A549 (cell line): ENCODE measurements at places on chromosomes 11 and 22.

DNA sequence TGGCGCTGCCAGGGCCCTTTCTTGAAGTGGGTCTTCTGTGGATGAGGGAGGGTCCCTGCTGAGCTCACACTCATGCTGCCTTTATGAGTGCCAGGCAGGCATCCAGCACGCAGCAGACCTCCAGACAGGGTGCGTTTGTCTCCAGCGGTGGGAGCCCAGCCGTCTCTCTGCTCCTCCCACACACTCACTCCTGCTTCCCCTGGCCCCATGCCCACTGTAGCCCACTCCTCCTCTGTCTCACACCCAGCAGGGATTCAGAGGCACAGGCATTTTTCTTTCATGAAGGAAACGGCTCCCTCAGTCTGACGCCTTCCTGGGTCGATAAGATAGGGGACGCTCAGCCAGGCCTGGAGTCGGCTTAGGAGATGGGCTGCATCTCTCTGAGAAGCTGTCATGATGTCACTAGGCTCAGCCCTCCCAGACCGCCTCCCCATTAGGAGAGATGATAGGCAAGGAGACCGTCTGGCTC is 183.9 kb upstream of the NCAM1 start:
- DNase-seq, result no peak

DNA sequence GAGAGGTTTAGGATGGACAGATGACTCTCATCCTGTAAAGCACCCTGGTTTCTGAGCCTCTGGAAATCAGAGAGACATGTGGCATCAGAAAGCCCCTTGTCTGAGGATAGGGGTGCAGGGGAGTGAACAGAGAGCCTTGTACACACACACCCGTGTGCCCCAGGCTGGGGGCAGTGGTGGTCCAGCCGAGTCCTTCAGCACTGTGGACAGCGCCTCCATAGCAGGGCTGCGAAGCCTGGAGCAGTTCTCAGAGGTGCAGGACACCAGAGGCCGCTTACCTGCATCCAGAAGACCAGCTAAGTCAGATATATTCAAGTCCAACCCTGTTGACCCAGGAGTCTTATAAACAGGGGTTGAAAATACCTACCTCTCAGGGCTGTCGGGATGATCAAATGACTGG is 11.5 kb upstream of the IGSF9B start:
- DNase-seq, result no peak

DNA sequence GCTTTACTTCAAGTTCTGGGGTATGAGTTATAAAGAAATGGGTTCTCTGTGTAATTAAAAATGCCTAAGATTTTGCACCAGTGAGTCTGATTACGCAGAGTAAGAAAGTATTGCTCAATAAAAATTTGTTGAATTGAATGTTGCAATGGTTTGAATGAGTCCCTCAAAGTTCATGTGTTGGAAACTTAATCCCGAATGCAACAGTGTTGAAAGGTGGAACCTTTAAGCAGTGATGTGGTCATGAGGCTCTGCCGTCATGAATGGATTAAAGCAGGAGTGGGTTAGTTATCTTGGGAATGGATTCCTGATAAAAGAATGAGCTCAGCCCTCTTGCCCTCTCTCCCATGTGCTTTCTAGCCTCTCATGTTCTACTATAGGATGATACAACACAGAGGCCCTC is 52.6 kb upstream of the SESN3 start:
- DNase-seq, result no peak

DNA sequence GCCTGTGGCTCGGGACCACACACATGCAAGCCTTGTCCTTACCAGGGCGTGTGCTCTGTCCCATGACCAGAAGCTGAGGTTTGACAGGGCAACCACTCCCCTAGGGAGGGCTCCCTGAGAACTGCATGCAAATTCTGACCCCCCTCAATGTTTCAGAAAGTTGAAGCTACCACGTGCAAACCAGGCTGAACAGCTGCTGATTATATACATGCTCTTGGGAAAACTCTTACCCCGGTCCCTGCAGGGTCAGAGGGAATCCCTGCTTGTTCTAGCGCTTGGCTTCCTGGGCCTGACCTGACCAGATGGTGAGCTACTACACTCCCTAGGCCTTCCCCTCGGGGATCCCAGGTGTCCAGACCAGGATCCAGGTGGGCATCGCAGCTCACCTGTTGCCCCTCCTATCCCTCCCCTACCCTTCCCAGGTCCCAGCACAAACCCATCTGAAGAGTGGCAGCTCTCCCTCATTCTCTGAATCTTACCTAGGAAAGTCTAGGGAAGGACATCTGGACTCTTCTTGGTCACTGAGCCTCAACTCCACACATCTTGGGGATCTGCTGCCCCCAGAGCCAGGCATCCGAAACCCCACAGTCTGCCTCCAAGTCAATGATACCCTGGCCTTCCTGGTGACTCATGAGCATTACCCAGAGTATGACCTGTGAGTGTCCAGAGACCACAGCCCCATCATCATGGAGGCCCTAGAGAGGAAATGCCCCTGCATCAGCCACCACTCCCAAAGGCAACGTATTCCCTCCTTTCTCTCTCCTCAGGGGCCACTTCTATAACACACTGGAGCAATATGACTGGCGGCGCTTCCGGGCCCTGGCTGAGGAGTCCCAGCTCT is 61.5 kb downstream of the BTG4 start:
- DNase-seq, result no peak

- DNase-seq, result no peak
Observed at GRCh38 chr11:73592640-73593039, 5.3 kb downstream of the FAM168A start.

DNA sequence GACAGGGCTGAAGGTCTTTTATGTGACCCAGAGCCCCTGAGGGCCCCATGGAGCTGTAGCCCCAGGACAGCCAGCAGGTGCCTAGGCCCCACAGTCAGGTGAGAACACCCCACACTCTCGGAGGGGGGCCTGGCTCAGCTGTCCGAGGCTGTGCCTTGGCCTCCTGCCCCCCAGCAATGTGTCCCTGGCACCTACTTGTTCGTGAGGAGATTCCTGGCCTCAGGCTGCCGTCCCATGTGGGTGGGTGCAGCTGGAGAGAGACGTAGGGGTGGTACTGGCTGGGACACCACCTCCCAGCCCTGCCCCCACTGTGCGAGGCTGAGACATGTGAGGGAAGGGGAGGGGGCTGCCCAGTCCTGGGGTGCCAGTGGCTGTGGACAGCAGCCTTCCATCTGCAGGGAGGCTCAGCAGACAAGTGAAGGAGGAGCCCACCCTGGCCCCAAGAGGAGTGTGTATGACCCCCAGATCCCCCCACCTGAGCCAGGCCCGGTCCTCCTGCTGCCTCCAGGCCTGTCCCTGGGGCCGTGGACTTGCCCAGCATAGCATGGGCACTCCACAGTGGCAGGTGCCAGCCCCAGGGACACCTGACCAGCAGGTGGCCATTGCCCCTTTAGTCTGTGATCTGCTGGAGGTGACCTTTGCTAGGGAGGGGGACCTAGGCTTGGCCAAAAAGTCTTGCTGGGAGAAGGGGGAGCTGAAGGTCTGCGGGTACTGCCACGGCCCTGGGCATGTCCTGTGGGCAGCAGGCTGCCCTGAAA is 17.0 kb downstream of the IL17REL start:
- DNase-seq, result no peak

- DNase-seq, result no peak
Observed at GRCh38 chr11:14971865-14972580, at the start of gene CALCA. Gene CALCA (minus strand): TSS chr11:14972351. CDS start chr11:14971192, 1,159 bp downstream.

- no peak for DNase-seq
Observed at GRCh38 chr11:96188243-96189006, 154.6 kb downstream of the MAML2 start.

- peak; percentile 65 for DNase-seq
Observed at GRCh38 chr22:39343259-39344045, 6.3 kb upstream of the SYNGR1 start.

GRCh38 chr11:122721964-122722266 is 66.4 kb downstream of the UBASH3B start:
- no peak for DNase-seq

- no peak for DNase-seq
Observed at GRCh38 chr11:113593698-113594308, 112.3 kb downstream of the TMPRSS5 start.

- DNase-seq, result no peak
Observed at GRCh38 chr11:73659961-73660360, 13.6 kb downstream of the PLEKHB1 start.

DNA sequence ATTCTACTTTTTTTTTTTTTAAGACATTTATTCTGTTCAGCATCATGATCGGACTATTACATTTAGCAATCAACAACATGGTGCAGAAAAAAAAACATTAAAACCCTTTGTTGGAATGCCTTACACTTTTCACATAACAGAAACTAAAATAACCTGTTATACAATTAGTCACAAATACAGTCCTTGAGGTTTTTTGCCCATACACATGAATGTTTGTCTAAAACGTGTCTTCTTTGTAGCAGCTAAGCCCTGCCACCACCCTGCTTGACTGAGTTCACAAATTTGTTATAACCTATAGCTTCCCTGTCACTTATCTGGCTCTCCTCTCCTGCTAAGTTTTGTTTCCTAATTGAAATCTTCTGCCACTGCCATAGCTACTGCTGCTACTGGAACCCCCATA is 75.4 kb upstream of the ARHGAP20 start:
- no peak for DNase-seq

DNA sequence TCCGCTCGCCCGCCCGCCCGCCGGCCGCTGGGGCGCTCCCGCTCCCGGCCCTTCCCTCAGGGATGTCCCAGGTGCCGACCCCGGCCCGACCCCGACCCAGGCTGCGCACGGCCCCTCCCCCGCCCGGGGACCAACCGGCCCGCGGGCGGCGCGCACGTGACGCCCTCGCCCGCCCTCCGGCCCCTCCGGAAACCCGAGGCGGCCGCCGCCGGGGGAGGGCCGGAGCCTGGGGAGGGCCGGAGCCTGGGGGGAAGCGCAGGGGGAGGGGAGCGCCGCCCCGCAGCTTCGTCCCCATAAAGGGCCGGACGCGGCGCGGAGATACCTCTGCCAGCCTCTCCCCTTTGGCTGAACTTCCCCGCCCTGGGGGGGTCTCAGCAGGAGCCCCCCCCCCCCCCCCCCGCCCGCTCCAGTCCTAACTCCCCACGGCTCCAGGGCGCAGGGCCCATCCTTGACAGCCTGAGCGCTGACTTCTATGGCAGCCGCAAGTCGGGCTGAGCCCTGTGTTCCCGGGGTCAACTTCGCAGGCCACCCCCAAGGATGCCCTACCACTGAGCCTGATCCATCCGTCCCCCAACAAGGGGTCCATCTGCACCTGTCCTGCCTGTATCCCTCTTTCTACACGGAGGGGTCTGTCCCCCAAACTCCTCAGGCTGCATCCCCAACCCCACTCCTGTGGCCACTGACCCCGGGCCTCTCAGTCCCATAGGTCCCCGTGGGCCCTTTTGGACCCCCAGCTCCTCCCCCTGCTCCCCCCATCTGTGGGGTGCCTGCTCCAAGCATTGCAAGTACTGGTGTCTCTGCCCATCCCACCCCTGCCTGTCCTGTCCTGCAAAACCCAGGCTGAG is at the start of gene MAPK12:
MAPK12 (minus strand) TSS at position 69 of the 845 bp plus-strand sequence. CDS start 174 bp downstream, outside the sequence.
- no peak for DNase-seq

GRCh38 chr22:25364281-25364680 is 144.8 kb downstream of the CRYBB2 start:
- DNase-seq, result no peak

DNA sequence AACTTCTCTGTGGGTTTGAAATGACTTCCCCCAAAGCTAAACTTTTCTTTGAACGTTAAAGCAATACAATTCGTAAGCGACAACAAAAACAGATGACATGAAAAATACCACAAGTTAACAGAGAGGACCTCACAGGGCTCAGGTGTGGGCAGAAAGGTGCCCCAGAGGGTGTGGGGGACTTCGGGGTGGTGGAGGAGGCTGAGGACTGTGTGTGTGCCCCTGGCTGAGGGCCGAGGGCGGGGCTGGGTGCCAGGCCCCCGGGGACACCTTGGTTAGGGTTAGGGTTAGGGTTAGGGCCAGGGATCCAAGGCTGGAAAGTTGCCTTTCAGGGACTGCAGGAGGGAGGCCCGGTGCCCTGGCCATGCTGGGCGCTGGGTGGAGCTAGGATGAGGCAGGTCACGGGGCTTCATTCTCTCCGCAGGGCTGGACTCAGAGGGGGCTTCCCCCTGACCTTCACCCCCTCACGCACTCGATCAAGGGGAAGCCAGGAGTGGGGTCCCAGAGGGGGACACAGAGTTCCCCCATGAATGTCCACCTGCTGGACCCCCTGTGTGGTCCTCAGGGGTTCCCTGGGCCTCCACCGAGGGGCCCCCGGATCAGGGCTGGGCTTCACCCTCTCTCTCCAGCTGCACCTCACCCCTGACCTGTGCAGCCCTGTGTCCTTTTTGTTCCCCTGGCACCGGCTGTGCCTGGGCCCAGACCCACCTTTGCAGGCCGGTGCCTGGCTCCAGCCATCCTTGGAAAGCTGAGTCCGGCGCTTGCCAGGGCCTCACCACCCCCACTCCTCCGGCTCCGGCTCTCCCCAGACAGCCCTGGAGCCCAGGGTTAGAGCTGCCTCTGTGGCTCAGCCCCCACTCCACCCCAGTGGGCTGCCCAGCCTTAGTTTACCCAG is 7.0 kb downstream of the TNNI2 start:
- no peak for DNase-seq

DNA sequence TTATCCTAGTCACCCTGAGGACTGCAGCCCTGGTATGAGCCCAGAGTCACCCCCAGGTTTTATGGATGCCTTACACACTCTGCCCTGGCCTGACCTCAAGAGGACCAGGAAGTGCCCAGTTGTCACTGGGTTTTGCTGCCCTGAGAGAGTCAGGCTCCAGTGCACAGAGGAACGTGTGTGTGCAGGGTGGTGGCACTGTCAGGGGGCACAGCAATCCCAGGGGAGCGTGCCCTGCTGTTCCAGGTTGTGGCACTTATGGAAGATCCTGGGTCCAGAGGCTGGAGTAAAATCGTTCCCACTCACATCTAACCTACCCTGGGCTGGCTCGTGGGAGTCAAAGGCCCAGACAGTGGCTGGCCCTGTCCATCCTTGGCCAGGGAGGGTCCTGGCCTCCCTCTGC is 7.6 kb downstream of the APOBEC3A start:
- no peak for DNase-seq

DNA sequence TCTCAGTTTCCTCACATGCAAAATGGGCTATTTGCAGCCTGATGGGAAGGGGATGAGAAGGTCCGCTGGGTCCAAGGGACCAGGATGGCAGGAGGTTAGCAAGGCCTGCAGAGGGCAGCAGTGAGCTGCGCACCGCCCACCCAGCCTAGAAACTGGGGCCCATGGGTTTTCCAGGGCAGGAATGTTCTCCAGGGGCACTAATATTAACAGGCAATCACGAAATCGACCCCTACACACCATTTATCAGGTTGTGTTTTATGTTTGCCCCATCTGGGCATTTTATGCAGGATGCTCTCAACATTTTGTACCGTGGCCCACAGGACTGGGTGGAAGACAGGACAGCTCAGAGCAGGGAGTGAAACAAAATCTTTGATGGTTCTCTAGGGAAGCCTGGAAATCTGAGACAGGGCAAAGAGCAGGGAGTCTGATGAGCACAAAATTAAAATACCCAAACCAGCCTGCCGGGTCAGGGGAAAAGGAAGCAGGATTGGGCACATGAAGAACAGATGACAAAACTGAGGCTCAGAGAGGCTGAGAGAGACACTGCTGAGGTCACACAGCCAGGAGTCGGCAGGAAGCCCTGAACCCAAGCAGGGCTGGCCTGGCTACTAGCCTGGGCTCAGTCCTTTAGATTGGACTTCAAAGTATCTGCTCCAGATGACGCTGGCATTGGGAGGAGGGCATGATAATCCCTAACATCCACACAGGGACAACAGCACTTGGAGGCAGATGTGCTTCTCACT is 1.6 kb upstream of the BCR start:
- peak; percentile 63 for DNase-seq

- peak; percentile 25 for DNase-seq
Observed at GRCh38 chr11:33500861-33501479, 199.7 kb downstream of the C11orf91 start.
